ENCODE measurements at places on chromosomes 3 and 15.

- no peaks in the 10 kb centered on the region for H3K36me3 ChIP-seq
- peaks cover 6% of the 10 kb centered on the region for H3K4me1 ChIP-seq
- H3K4me3 ChIP-seq = no peak overlapping the region
- DNase-seq = no peak
- H3K27ac ChIP-seq = no peak overlapping the region
Observed at GRCh38 chr3:97974996-97975395, 2.8 kb upstream of the RIOX2 start.

DNA sequence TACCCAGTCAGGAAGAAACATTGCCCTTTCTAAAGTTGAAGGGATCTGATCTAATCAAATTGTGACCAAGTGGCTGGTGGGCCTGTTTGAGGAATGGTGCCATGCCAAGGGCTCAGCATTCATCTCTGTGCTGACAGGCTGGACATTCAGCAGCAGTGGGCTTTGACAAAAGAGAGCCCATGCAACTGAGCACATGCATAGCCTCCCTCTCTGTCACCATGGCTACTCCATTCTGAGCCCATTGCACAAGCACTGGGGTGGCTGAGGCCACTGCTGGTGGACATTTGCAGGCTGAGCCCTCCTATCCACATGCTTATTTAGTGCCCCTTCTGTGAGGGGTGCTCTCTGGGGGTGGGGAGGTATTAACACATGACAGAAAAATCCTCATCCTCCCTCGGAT is 28.6 kb upstream of the TNFSF10 start:
- H3K4me1 ChIP-seq = peaks cover 4% of the 10 kb centered on the region
- H3K27ac ChIP-seq = no peak overlapping the region

- H3K4me3 ChIP-seq = no peak overlapping the region
- H3K4me1 ChIP-seq = no peaks in the 10 kb centered on the region
- H3K36me3 ChIP-seq = no peaks in the 10 kb centered on the region
Observed at GRCh38 chr3:179528772-179529171, 34.0 kb upstream of the ACTL6A start.

GRCh38 chr3:126696701-126697267 is 7.3 kb upstream of the CHCHD6 start:
- H3K36me3 ChIP-seq = no peaks in the 10 kb centered on the region
- no peak for DNase-seq
- no peak overlapping the region for H3K27ac ChIP-seq
- H3K4me3 ChIP-seq = no peak overlapping the region

- no peaks in the 10 kb centered on the region for H3K36me3 ChIP-seq
- H3K4me3 ChIP-seq = no peak overlapping the region
- no peaks in the 10 kb centered on the region for H3K4me1 ChIP-seq
- no peak overlapping the region for H3K27ac ChIP-seq
Observed at GRCh38 chr15:36609793-36610192, 30.4 kb downstream of the CDIN1 start.

DNA sequence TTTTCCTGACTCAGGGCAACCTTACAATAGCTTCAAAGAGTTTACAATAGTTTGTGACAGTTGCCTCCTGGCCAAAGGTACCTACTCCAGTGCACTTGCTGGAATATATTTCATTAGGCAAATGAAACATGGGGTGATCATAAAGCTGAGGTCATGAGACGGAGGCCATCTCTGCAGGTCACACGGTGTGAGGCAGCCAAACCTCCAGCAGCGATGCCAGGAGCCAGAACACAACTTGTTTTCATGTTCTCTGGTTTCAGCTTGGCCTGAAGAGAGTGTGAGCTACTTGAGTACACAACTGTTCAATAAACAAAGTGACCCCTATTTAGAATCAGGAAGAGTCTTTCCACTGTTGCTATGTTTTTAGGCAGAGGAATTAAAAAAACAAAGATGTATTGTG is 42.7 kb upstream of the PYGO1 start:
- no peaks in the 10 kb centered on the region for H3K36me3 ChIP-seq
- no peaks in the 10 kb centered on the region for H3K4me1 ChIP-seq
- H3K27ac ChIP-seq = no peak overlapping the region
- no peak for DNase-seq
- no peak overlapping the region for H3K4me3 ChIP-seq
- H3K27me3 ChIP-seq = no peaks in the 10 kb centered on the region

Data from T-cell (primary cell).